ENCODE measurements at places on chromosomes 12 and 14.
A peak's percentile ranks its signal among the peaks of the same experiment; 100 is the strongest.

DNA sequence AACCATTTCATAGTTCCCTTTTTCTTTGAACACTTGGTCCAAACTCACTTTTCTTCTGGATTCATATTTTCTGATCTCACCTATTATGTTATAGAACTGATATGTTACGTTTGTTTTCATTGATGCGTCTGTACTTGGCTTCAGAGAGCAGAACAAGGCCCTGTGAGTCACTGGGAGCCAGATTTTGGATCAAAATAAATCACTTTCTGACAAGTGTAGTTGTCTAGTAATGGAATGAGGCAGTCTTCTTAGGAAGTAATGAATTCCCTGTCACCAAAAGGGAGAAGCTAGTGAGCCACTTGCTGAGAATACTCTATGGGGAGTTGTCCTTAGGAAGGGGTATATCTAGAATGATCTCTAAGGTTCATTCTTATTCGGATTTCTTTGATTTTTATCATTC, 10.2 kb downstream of the BICD1 start:
- no peak for DNase-seq

GRCh38 chr14:28987516-28987915, 220.9 kb downstream of the FOXG1 start:
- no peak for DNase-seq

DNA sequence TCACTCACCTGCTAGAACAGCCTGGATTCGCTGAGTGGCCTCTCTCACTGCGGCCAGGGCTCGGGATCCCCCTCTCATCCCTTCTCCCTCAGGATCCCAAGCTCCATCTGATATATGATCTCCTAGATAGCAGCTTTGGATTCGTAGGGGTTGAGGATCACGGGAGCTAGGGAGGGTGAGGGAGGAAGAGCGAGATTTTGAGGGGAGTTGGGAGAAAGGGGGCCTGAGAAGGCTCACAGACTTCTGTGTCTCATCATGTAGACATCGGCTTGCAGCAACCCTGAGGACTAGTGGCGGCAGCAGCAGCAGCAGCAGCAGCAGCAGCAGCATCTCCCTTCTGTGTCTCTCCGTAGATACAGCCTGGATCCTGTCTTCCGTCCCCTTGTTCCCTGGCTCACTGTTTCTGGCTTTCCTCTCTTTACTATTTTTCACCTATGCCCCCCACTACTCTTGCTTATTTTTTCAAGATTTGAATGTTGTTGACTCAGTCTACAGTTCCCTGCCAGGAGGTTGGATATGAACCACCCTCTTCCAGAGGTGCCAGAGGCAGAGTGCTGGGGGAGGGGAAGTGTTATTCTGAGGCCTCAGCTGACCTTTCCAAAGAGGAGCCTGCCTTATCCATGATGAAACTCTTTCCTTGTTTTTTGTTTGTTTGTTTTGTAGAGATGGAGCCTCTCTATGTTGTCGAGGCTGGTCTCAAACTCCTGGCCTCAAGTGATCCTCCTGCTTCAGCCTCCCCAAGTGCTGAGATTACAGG, at the start of gene CIROP:
CIROP (minus strand) TSS at position 399 of the 757 bp plus-strand sequence; CDS start at position 330, 69 bp downstream.
- no peak for DNase-seq

GRCh38 chr12:100741084-100741711, 53.4 kb upstream of the ANO4 start:
- no peak for DNase-seq

DNA sequence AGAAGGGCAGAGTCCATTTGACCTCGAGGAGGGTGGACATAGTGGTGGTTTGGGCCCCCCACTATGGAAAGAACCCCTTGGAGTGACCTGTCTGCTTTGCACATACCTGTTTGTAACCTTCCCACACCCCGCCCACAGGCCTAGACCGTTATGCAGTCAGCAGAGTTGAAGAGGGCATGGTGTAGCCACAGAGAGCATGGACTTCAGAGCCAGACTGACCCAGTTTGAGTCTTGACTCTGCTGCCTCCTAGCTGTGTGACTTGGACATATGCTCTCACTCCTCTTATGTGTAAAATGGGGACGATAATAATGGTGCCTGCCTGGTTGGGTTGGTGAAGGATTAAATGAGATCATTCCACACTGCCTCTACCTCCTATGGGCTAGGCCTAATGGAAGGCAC, 40.9 kb upstream of the NOS1 start:
- no peak for DNase-seq

GRCh38 chr14:98229656-98230366, 1042.2 kb downstream of the BCL11B start:
- no peak for DNase-seq

DNA sequence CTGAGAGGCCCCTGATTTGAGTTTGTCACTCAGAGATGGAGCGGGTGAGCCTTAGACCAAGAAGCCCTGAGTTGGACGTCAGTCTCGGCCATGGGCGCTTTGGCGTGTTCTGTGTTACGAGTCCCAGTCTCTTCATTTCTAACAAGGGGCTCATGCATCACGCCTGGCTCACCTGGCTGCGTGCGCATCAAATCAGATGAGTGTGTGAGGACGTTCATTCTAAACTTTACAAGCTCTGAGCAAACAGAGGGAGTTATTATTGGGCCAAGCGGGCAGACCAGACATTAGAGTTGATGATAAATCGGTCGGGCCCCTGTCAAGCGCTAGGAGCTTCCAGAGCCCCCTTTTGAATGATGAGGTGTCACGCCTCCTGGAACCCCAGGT, 117.2 kb downstream of the CALM1 start:
- no peak for DNase-seq

DNA sequence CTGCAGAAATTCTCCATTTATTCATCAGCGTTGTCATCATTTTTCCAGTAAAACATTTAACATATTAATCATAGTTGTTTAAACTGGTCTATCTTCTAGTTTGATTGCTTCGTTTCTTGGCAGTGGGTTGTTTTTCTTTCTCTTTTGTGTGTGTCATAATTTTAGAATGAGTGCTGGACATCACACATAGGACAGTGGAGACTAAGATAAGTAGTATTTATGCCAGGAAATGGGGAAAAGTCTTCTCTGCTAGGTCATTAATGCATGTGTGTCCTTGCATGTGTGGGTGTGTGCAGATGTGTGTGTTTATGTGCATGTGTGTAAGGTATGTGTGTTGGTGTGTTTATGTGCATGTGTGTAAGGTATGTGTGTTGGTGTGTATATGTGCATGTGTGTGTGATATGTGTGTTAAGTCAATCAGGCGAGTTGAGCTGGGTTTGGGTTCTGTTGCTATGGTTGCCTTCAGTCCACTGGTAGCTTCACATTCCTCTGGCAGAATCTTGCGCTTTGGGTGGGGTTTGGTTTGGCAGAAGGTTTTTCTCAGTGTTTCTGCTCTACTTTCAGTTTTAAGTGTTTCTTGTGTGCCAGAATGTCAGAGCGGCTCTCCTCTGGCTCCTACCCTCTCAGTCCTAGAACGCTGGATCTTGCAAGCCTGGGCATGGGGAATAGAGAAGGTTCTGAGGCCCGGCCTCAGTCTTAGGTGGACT, 7.8 kb upstream of the ADGRD1 start:
- DNase-seq: no peak

- no peak for DNase-seq
Measured at GRCh38 chr14:76926521-76927251, 100.5 kb downstream of the LRRC74A start.

GRCh38 chr12:56081393-56082347, 1.7 kb downstream of the ERBB3 start:
- DNase-seq: no peak

- DNase-seq: peak; percentile 47
Measured at GRCh38 chr14:51239813-51240803, at the start of gene TMX1. Gene TMX1 (plus strand): TSS chr14:51240247. CDS start chr14:51240293, 46 bp downstream.

GRCh38 chr14:30527196-30527595, 31.8 kb upstream of the G2E3 start:
- DNase-seq: no peak
